Peyer's patch (tissue), 4 donors: ENCODE measurements at places on chromosomes 12 and 14. TPM values are rescaled to one million over a fixed set of nuclear protein-coding genes. Genes with fewer than 3 reads are reported as not detected.

AQP2 gene
- not detected for total RNA-seq

FAM181A gene
- not detected for total RNA-seq

ASB8 gene
- total RNA-seq = 29.3 TPM

LPAR5 gene
- 36.2 TPM for total RNA-seq

LRRC10 gene
- not detected for total RNA-seq

LTBR gene
- 311 TPM for total RNA-seq

KRT85 gene
- total RNA-seq = not detected

ASIC1 gene
- total RNA-seq = 0.70 TPM

HAL gene
- 8.1 TPM for total RNA-seq

LMO3 gene
- 8.6 TPM for total RNA-seq

CD9 gene
- total RNA-seq = 176 TPM

ANKRD33 gene
- not detected for total RNA-seq

CCDC177 gene
- total RNA-seq = not detected

CIROP gene
- total RNA-seq = not detected

TAS2R7 gene
- total RNA-seq = not detected

SLC39A9 gene
- total RNA-seq = 30.5 TPM

RNASE7 gene
- not detected for total RNA-seq

DNAJC22 gene
- 56.7 TPM for total RNA-seq

- no peaks in the 10 kb centered on the region for H3K27me3 ChIP-seq
- H3K27ac ChIP-seq = no peak overlapping the region
- no peaks in the 10 kb centered on the region for H3K36me3 ChIP-seq
- no peak for DNase-seq
Measured at GRCh38 chr14:94646481-94646880, 34.3 kb downstream of the SERPINA3 start.

DNA sequence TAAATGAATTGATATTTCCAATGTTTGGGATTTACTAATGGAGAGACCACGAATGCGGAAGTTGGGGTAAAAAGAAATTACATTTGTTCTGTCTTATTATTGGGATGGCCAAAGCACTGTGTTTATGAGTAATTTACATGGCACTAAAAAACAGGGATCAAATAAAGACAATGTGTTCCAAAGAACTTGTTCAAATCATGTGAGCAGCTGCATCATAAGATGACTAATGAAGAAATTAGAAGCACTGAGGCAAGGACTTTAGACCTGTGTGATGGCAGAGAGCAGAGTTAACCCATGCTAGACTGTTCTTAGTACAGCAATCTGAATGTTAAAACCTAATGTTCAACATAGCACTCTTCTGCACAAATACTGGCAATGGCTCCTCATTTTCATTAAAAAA, 34.3 kb upstream of the DCN start:
- H3K36me3 ChIP-seq = no peaks in the 10 kb centered on the region
- H3K27ac ChIP-seq = no peak overlapping the region
- no peak overlapping the region for H3K4me3 ChIP-seq
- no peaks in the 10 kb centered on the region for H3K27me3 ChIP-seq
- H3K4me1 ChIP-seq = no peaks in the 10 kb centered on the region

- no peak overlapping the region for H3K4me3 ChIP-seq
- H3K4me1 ChIP-seq = no peaks in the 10 kb centered on the region
- no peaks in the 10 kb centered on the region for H3K36me3 ChIP-seq
Measured at GRCh38 chr14:102518063-102518648, 8.6 kb upstream of the ANKRD9 start.

DNA sequence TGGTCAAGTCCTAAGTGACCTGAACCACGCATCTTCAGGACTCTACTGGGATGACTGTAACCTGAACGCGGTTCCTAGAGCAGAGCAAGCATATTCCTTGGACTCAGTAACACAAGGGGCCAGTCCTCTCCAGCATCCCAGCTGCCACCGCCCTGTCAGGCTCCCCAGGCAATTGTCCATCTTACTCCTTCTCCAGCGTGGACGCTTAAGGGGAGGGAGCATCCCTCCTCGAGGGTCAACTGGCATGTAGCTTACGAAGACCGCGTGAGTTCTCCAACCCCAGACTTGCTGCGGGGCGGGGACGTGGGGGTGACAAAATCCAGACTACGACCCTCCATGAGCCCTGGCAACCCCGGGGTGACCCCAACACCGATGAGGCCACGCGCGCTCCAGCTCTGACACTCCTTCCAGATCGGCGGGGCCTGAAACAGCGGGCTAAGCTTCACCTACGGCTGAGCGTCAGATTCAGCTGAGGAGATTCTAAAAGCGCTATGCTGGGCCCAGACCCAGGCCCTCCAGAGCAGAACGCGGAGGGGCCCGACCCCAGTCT, 846 bp upstream of the MTHFD1 start:
- no peak for DNase-seq
- H3K4me1 ChIP-seq = peaks cover 16% of the 10 kb centered on the region
- no peaks in the 10 kb centered on the region for H3K27me3 ChIP-seq
- H3K4me3 ChIP-seq = peak overlapping the region; percentile 75
- peak overlapping the region; percentile 77 for H3K27ac ChIP-seq

DNA sequence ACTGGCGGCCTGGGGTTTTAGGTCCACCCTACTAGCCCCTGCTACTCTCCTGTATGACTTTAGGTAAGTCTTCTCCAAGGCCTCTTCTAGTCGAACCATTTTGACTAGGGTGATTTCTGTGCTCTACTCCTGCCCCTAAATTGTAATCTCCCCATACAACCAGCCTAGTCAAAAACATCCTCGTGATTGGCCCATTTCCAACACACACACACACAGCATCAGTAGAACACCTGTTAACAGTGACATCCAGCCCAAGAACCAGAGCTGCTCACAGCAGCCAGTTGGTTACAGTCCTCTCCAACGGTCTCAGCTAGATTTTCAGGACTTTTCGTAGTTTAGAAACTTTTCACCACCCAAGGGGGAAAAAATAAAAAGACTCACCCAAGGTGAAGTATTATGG, 30.9 kb downstream of the NT5DC3 start:
- H3K27me3 ChIP-seq = no peaks in the 10 kb centered on the region
- no peak overlapping the region for H3K4me3 ChIP-seq
- DNase-seq = no peak

DNA sequence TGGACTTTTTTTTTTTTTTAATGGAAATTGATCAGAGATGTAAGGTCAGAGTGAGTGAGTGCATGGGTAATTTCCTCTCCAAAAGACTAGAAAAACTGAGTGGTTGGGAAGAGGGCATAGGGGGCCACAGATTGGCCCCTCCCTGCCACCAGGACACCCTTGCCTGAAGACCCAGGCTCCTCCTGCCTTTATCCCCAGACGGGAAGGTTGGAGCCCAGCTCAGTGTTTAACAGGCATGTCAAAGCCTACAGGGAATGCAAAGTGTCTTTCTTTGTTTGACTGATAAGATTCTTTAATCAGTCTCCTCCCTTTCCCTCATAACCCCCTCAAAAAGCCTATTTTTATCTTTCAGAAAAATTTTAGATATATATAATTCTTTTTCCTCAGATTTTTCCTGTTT, 50.3 kb downstream of the IRAK3 start:
- no peak for DNase-seq
- no peak overlapping the region for H3K27ac ChIP-seq
- no peak overlapping the region for H3K4me3 ChIP-seq
- no peaks in the 10 kb centered on the region for H3K27me3 ChIP-seq

DNA sequence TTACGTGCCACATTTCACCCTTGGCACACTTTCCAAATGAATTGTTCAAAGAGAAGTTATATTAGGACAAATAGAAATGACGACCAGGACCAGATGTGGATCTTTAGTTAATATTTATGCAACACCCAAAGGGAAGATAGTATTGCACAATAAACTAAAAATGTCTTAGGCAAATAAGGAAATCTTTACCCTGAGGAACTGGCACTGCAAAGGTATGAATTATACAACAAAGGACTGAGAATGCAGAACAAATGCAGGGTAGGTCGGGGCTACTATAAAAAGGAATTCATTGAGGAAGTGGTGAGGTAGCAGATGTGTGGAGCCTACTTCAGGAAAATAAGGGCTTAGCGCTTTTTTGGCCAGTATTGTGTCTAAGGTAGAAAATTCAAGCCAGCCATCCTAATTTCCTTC, 3.9 kb upstream of the TMTC2 start:
- DNase-seq = no peak
- H3K4me1 ChIP-seq = no peaks in the 10 kb centered on the region
- H3K27ac ChIP-seq = no peak overlapping the region
- H3K36me3 ChIP-seq = no peaks in the 10 kb centered on the region
- H3K27me3 ChIP-seq = no peaks in the 10 kb centered on the region
- no peak overlapping the region for H3K4me3 ChIP-seq

DNA sequence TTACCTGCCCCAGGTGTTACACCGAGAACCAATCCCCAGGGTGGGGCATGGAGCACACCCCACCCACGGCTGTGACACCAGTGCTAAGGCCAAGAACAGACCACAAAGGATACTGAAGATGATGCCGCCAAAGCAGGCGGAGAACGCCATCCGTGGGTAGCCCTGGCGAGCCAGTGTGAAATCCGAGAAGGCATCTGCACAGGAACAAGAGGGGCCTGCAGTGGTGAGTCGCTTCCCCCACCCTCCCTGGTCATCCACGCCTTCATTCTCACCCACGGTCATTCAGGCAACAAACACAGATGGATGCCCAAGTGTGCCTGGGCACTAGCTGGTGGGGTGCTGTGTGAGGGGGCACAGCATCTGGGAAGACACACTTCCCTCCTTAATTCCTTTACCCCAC, 28.5 kb downstream of the SLC8B1 start:
- H3K4me3 ChIP-seq = no peak overlapping the region
- no peaks in the 10 kb centered on the region for H3K4me1 ChIP-seq
- no peak for DNase-seq
- H3K36me3 ChIP-seq = no peaks in the 10 kb centered on the region
- H3K27me3 ChIP-seq = no peaks in the 10 kb centered on the region

GRCh38 chr12:78034025-78034424, 203.3 kb downstream of the NAV3 start:
- H3K27ac ChIP-seq = no peak overlapping the region
- no peaks in the 10 kb centered on the region for H3K36me3 ChIP-seq
- H3K4me1 ChIP-seq = no peaks in the 10 kb centered on the region
- DNase-seq = no peak
- H3K27me3 ChIP-seq = no peaks in the 10 kb centered on the region

- H3K27me3 ChIP-seq = no peaks in the 10 kb centered on the region
- no peak overlapping the region for H3K27ac ChIP-seq
- no peaks in the 10 kb centered on the region for H3K36me3 ChIP-seq
- no peak overlapping the region for H3K4me3 ChIP-seq
- H3K4me1 ChIP-seq = no peaks in the 10 kb centered on the region
Measured at GRCh38 chr14:85336817-85337216, 193.1 kb upstream of the FLRT2 start.

DNA sequence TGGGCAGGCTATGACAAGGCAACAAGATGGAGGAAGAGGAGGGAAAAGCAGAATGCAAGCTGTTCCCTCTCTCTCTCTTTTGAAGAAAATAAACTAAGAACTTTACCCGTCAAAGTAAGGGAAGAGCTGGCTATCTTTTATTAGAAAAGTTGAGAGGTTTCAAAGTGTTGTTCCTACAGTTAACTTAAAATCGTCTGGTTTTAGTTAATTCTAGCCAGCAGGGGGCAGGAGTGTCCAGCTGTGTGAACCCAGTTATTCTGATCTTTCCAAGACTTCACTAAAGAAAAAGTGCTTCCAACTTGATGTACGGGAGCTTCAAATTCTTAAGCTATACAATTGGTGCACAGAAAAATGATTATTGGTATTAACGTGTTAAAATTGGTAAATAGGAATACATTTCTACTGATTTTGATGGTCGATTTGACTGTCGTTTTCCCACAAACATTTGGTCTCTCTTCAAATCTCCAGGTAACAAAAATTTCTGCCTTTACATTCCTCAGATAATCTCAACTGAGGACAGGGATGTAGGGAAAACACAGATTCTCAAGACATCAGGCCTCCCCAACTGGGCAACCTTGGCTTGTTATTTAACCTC, 28.4 kb upstream of the MON2 start:
- DNase-seq = peak; percentile 80
- no peaks in the 10 kb centered on the region for H3K27me3 ChIP-seq
- no peak overlapping the region for H3K4me3 ChIP-seq
- H3K4me1 ChIP-seq = no peaks in the 10 kb centered on the region
- no peaks in the 10 kb centered on the region for H3K36me3 ChIP-seq

GRCh38 chr12:948238-948637, 1.3 kb downstream of the RAD52 start:
- no peaks in the 10 kb centered on the region for H3K4me1 ChIP-seq
- DNase-seq = no peak
- no peak overlapping the region for H3K4me3 ChIP-seq

DNA sequence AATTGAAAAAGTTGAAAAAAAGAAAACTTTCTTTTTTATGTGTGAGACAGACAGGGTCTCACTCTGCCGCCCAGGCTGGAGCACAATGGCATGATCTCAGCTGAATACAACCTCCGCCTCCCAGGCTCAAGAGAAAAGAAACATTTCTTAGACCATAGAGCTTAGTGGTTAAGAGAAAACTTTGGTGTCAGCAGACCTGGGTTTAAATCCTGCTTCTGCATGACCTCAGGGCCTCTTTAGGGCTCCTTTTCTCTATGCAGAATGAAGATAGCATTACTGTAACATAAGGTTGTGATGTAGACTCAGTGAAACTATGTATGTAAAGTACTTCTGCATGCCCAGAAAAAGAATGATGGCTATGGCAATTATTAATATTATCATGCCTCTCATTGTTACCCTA, 104.7 kb upstream of the NUDT4 start:
- no peaks in the 10 kb centered on the region for H3K4me1 ChIP-seq
- H3K36me3 ChIP-seq = no peaks in the 10 kb centered on the region
- no peaks in the 10 kb centered on the region for H3K27me3 ChIP-seq

GRCh38 chr12:46217541-46218321, 51.1 kb downstream of the SLC38A1 start:
- H3K4me3 ChIP-seq = no peak overlapping the region
- DNase-seq = no peak
- H3K36me3 ChIP-seq = no peaks in the 10 kb centered on the region

GRCh38 chr12:106223485-106224354, 24.1 kb downstream of the CKAP4 start:
- peak; percentile 45 for DNase-seq
- H3K36me3 ChIP-seq = no peaks in the 10 kb centered on the region

- H3K36me3 ChIP-seq = no peaks in the 10 kb centered on the region
- H3K4me1 ChIP-seq = no peaks in the 10 kb centered on the region
- H3K4me3 ChIP-seq = no peak overlapping the region
- peak; percentile 62 for DNase-seq
Measured at GRCh38 chr14:88013750-88014349, 8.9 kb downstream of the GPR65 start.

GRCh38 chr12:92566448-92567019, 136.3 kb upstream of the PLEKHG7 start:
- no peaks in the 10 kb centered on the region for H3K36me3 ChIP-seq
- H3K27me3 ChIP-seq = no peaks in the 10 kb centered on the region
- DNase-seq = no peak

GRCh38 chr14:96383445-96383844, 8.5 kb upstream of the AK7 start:
- no peaks in the 10 kb centered on the region for H3K4me1 ChIP-seq
- no peaks in the 10 kb centered on the region for H3K27me3 ChIP-seq
- H3K36me3 ChIP-seq = peaks cover 46% of the 10 kb centered on the region
- DNase-seq = no peak
- H3K27ac ChIP-seq = no peak overlapping the region

- no peak for DNase-seq
- no peaks in the 10 kb centered on the region for H3K36me3 ChIP-seq
Measured at GRCh38 chr12:40587421-40587820, 104.8 kb upstream of the CNTN1 start.

- no peaks in the 10 kb centered on the region for H3K4me1 ChIP-seq
- H3K36me3 ChIP-seq = no peaks in the 10 kb centered on the region
- DNase-seq = no peak
Measured at GRCh38 chr12:113612076-113612728, 140.5 kb upstream of the LHX5 start.
